Thymus (tissue), 14 donors: ENCODE measurements at places on chromosomes 4 and X.
A peak's percentile ranks its signal among the peaks of the same experiment; 100 is the strongest.

DNA sequence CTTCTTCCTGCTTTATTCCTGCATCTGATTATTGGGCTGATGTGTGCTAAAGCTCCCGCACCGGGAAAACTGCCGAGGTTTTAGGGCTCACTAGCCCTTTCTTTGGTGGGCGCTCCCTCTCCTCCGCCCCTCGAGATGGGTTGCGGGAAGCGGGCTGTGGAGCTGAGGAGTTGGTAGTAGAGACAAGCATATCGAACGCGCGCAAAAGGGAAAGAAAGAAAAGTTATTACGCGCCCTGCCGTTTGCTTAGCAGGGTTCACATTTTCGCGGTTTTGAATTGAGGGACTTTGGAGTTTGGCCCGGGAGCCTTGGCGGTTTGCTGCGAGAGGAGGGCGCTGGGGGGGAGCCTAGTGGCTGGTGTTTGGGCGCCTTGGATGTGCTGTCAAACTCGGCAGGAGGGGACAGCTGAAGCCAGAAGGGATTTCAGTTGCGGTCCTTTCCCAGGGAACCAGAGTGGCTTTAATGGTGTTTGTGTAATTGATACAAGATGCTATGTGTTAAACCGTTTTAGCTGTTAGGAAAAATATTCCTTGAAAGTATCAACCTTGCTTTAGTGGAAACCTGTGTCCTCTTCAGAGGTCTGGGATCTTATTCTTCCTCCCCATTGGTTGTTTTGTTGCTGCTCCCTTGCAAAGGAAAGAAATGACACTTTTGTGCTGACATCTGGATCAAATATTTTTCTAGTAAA lies 1.1 kb downstream of the GAB1 start:
- no peak for DNase-seq

GRCh38 chrX:19673375-19674040 lies 158.2 kb upstream of the MAP3K15 start:
- DNase-seq = no peak

- no peak for DNase-seq
These were observed 332.9 kb downstream of the PPP3CA start for GRCh38 chr4:101014417-101014816.

DNA sequence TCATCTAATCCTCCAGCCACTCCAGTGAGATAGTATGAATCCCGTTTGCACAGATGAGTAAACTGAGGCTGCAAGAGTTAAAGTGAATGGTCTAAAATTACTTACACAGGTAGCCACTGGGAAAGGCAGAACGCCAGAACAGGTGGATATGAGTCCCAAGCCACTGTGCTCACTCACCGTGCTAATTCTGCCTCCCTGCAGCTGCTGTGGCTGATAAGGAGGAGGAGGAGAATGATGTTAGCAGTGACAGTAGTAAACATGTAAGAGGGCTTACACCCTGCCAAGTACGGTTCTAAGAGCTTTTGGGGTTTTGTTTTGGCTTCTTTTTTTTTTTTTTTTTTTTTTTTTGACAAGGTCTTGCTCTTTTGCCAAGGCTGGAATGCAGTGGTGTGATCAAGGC lies 90.5 kb upstream of the PRPS2 start:
- no peak for DNase-seq

- peak; percentile 14 for DNase-seq
These were observed 38.5 kb upstream of the KLF3 start for GRCh38 chr4:38625508-38625907.

DNA sequence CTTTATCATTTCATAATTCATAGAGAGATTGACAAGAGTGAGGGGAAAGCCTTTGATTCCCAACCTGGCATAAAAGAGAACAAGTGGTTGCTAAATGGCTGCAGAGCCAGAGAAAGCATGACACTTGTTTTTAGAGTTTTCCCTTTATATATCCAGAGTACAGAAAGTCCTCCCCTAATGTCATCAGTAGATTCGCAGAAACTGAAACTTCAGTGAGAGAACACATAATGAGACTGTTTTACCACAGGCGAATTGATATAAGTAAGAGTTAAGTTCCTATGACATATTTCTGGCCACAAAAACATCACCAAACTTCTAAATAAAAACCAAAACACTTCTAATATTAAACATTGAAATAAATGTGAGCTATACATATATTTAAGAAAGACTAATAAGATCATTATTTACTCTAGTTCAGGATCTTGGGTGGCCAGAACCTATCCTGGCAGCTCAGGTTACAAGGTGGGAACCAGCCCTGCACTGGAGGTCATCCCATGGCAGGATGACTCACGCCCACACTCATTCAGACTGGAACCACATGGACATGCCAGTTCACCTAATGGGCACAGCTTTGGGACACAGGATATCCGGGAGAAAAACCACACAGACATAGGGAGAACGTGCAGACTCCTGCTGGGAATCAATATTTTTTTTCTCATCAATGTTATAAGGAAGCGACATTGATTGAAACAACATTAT lies 35.5 kb downstream of the NWD2 start:
- no peak for DNase-seq

- no peak for DNase-seq
These were observed 50.5 kb upstream of the CD99 start for GRCh38 chrX:2640436-2641150.

GRCh38 chr4:5922556-5922955 lies 29.7 kb upstream of the CRMP1 start:
- DNase-seq = no peak

- no peak for DNase-seq
These were observed 362.6 kb upstream of the PPP1R2C start for GRCh38 chrX:43140582-43140981.

- no peak for DNase-seq
These were observed 152.3 kb downstream of the WDFY3 start for GRCh38 chr4:84814094-84814750.

DNA sequence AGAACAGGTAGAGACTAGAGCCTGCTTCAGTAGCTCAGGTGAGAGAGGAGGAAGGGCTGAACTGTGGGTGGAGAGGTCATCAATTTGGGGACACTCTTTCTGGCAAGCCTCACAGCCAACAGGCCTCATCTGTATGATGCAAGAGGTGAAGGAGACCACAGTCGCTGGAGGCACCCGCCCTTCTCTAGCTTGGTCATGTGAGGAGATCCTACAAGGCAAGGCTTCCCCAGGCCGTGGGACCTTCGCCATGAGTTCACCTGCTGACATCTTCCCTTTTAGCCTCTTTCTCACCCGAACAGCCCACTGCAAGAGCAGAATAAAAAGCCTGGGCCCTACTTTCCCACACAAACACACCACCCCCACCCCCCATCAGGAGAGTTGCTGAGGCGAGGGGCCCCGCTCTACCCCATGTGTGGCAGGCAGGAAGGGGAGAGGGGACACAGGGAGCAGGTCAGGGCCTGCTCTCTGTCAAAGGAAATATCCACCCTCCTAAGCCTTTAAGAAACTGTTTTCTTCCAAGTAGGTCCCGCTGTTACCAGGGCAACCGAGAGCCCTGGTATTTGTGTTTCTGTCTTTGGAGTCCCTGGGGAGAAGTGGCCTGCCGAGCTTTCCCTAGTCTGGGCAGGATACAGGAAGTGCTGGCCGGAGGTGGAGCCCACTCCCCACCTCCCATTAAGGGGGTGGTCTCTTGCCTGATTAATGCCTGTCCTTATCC lies 8.1 kb downstream of the RTL5 start:
- no peak for DNase-seq

DNA sequence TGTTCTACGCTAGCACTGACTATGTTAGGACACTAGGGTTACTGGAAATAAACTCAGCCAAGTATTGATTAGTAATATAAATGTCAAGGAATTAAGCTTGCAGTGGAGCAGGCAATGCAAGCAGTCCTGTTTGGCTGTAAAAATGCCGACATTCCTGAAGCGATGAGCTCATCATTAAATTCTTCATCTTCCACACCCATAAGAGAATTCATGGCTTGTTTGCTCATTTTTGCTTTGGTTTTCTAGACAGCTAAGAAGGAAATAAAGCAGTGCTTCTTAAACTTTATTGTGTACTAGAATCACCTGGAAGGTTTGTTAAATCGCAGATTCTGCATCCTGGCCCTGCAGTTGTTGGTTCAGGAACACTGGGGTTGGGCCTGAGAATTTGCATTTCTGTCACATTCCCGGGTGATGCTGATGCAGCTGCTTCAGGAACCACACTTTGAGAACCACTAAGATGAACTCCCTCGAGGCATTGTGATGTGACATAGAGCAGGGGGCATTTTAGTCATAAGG lies 17.8 kb downstream of the ANXA3 start:
- DNase-seq = no peak

- no peak for DNase-seq
These were observed 129.3 kb downstream of the CPEB2 start for GRCh38 chr4:15131551-15131950.

GRCh38 chr4:133147921-133148689 lies 989 bp upstream of the PCDH10 start:
- DNase-seq = no peak

GRCh38 chr4:89298788-89299152 lies 8.8 kb downstream of the GPRIN3 start:
- no peak for DNase-seq

GRCh38 chrX:12991575-12991974 lies 16.7 kb downstream of the TMSB4X start:
- DNase-seq = no peak

DNA sequence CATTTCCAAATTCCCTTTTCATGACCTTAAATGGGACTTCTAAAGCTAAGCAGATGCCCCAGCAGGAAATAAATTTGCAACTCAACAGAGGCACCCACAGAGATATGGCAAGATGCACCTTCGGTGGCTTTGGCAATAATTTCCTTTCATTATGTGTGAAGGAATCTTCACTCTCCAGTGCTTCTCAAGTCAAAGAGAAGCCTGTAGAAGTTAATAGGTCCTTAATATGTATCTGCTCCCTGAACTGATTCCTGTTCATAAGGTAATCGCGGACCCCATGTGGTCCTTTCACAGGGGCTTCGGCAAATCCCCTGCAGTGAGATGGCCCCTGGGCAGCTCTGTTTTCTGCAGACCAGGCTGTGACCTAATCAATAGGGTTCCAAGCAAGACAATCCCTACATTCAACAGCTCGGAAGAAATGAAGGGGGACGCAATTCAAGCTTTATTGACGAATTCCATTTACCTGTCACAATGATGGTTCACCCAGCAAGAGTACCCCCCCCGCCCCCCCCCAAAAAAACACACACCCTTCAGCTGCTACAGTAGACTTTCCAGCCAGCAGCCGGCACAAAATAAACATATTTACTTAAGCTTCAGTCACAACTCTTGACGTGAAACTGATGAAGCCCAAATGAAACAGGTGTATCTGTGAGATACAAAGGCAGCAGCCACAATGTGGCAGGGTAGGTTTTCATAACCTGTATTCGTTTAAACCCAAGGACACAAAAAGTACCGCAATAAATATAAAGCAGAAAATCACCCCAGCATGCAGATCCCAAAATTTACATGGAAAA lies 35.3 kb downstream of the FAT1 start:
- no peak for DNase-seq

- DNase-seq = no peak
These were observed 10.0 kb downstream of the MSL3 start for GRCh38 chrX:11768039-11768438.

- DNase-seq = no peak
These were observed 1038.3 kb downstream of the RAPGEF2 start for GRCh38 chr4:160141206-160141605.

GRCh38 chrX:69564665-69565064 lies 51.2 kb upstream of the EDA start:
- no peak for DNase-seq

- no peak for DNase-seq
These were observed 123.4 kb downstream of the MANBA start for GRCh38 chr4:102637391-102637790.

- no peak for DNase-seq
These were observed 249.8 kb upstream of the CPEB2 start for GRCh38 chr4:14752341-14753046.
